ENCODE measurements at places on chromosomes 6 and 20.

GRCh38 chr6:116386581-116387299, 16.0 kb downstream of the DSE start:
- peak overlapping the region; percentile 46 for H3K27ac ChIP-seq
- DNase-seq = no peak
- H3K4me1 ChIP-seq = peaks cover 6% of the 10 kb centered on the region
- H3K27me3 ChIP-seq = no peaks in the 10 kb centered on the region
- H3K36me3 ChIP-seq = no peaks in the 10 kb centered on the region
- no peak overlapping the region for H3K4me3 ChIP-seq

DNA sequence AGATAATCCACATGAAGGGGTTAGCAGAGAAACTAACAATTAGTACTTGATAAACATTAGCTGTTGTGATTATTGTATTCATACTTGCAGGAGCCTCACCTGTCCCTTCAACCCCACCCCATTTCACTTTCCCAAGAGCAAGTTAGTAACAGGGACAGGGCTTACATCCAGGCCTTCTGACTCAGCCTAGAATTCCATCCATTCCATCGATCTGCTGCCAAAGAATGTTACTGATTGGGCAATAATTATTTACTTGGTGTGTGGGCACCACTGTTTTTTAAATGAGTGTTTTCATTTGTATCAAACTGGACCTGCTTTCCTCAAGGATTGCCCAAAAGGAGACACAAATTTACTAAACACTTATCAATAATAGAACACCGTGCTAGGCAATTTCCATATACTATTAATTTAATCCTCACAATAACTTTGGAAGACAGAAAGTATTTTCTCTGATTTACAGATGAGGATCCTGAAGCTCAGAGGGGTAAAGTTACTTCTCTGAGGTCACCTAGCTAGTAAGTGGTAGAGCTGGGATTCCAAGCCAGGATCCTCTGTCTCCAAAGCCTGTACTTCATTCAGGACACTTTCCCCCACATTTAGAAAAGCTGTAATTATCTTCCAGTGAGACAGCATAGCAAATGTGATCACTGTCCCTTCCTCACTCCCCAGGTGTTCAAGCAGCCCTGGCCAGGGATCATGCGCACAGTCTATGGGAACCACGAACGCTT, 32.8 kb downstream of the GSS start:
- DNase-seq = no peak
- no peaks in the 10 kb centered on the region for H3K27me3 ChIP-seq

DNA sequence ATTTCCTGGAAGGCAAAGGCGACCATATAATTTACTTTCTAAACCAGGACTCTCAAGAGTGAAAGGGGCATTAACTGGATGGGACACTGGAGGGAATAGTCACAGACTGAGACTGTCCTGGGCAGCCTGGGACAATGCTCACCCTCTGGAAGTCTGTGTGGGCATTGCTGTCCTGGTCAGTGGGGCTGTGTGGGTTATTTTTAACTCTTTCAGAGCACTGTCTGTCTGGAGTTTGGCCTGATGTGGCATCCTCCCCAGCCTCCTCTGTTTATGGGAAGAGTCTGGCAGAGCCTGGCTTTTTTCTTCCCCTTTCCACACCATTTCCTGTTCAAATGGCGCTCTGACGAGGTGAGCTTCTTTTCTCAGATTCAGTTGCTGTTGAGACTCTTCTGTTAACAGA, 11.7 kb downstream of the DAAM2 start:
- no peaks in the 10 kb centered on the region for H3K27me3 ChIP-seq
- H3K36me3 ChIP-seq = no peaks in the 10 kb centered on the region
- H3K4me3 ChIP-seq = no peak overlapping the region
- H3K27ac ChIP-seq = no peak overlapping the region

DNA sequence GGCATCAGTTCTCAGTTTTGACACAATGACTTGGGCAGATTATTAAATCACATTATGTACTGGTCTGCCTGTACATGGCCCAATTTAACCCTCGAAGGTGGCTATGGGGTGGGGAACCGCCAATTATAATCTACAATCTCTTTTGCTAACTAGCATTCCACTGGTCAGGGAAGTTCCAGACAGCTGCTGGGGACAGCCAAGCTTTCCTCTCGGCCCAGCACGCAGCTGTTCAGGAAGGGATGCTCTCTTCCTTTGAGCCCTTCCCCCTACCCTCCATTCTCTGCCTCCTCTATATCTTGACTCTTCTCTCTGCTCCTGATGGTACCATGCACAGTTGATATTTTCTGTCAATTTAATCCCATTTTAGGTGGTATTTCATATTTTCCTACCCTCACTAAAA, 233.5 kb upstream of the AGPAT4 start:
- DNase-seq = no peak
- H3K27me3 ChIP-seq = no peaks in the 10 kb centered on the region
- no peak overlapping the region for H3K27ac ChIP-seq
- H3K4me1 ChIP-seq = no peaks in the 10 kb centered on the region

DNA sequence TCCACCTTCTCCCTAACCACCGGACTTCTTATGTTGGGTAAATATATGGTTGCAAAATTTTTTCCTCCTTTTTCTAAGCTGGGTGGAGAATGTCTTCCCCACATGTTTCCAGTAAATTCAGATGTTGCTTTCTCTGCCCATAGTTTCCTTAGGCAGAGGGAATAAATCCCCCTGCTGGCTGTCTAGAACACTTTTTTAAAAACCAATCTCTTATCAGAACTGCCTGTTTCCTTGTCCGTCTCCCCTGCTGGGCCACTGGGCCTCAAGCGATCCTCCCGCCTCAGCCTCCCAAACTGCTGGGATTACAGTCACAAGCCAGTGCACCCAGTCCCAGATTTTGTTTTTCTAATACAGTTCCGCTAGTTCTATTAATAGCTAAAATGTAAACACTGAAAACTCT, 9.9 kb upstream of the WFDC2 start:
- no peak overlapping the region for H3K27ac ChIP-seq
- no peak overlapping the region for H3K4me3 ChIP-seq
- H3K4me1 ChIP-seq = no peaks in the 10 kb centered on the region
- DNase-seq = no peak
- no peaks in the 10 kb centered on the region for H3K36me3 ChIP-seq

GRCh38 chr6:20404641-20405032, 3.0 kb downstream of the E2F3 start:
- H3K27me3 ChIP-seq = no peaks in the 10 kb centered on the region
- peak overlapping the region; percentile 81 for H3K4me3 ChIP-seq
- H3K36me3 ChIP-seq = no peaks in the 10 kb centered on the region
- peak; percentile 40 for DNase-seq

GRCh38 chr6:3407840-3408239, 49.0 kb downstream of the SLC22A23 start:
- H3K4me1 ChIP-seq = no peaks in the 10 kb centered on the region
- no peaks in the 10 kb centered on the region for H3K27me3 ChIP-seq

GRCh38 chr20:12957968-12958367, 50.8 kb upstream of the SPTLC3 start:
- DNase-seq = no peak
- no peak overlapping the region for H3K27ac ChIP-seq
- no peaks in the 10 kb centered on the region for H3K36me3 ChIP-seq
- no peaks in the 10 kb centered on the region for H3K4me1 ChIP-seq

GRCh38 chr6:160161647-160161986, 40.0 kb downstream of the SLC22A1 start:
- H3K4me1 ChIP-seq = no peaks in the 10 kb centered on the region
- H3K27me3 ChIP-seq = no peaks in the 10 kb centered on the region
- H3K4me3 ChIP-seq = no peak overlapping the region
- no peak overlapping the region for H3K27ac ChIP-seq
- DNase-seq = no peak

DNA sequence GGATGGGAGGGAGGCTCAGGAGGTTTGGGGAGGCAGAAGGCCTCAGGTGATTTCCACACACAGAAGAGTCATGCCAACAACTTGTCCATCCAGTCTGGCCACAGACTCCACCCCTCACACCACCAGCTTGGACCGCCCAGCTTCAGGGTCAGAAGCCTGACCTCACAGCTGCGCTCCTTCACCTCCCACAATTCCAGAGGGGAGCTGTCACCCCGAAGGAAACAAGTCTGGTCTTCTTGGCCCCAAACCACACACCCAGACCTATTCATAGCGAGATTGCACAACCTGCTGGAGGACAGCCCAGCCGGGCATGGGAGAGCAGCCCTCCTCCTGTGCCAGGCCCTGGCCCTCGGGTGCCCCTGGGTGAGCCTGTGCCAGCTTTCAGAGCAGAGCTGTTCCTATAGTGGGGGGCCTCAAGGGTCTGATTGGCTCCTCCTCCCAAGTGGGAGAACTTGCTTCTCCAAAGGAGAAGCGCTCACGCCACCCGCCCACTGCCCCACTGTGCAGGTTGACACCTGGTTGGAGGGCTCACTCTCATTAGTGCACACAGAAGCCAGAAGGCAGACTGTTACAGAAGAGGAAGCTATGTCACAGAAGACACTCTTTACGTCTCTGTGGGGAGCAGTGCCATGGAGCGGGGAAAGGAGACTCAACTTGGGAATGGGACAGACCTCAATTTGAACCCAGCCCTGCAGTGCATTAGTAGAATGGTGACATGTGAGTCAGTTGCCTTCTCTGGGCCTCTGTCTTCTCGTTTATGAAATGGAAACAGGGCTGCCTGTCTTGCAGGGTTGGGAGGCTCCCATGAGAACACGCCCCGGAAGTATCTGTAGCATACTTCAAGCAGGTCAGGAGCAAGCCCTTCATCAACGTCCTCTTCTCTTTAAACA, 128.8 kb downstream of the FOXO3 start:
- H3K27me3 ChIP-seq = no peaks in the 10 kb centered on the region
- H3K27ac ChIP-seq = no peak overlapping the region
- DNase-seq = no peak
- no peak overlapping the region for H3K4me3 ChIP-seq
- H3K4me1 ChIP-seq = no peaks in the 10 kb centered on the region
- peaks cover 4% of the 10 kb centered on the region for H3K36me3 ChIP-seq

DNA sequence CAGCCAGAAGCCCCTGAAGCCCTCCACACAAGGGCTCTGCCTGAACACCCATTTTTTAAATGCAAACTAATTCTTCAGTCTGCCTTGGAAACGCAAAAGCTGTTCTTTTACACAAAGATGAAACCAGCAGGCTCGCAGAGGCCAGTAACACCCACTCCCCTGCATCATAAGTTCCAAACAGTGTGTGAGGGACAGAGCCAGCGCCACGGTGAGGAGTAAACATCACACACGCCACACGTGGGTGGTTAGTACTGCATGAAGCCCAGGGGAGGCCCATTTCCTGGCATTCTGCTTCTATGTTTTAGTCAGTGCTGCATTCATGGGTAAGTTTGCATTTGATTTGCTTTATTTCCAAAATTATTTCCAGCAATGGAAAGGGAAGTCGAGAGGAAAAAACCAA, 217.7 kb upstream of the RIN2 start:
- H3K27ac ChIP-seq = no peak overlapping the region
- H3K27me3 ChIP-seq = no peaks in the 10 kb centered on the region
- H3K4me3 ChIP-seq = no peak overlapping the region
- no peaks in the 10 kb centered on the region for H3K4me1 ChIP-seq

GRCh38 chr6:30741789-30742315, 635 bp downstream of the FLOT1 start:
- H3K27ac ChIP-seq = peak overlapping the region; percentile 58
- H3K27me3 ChIP-seq = no peaks in the 10 kb centered on the region
- DNase-seq = no peak
- peak overlapping the region; percentile 83 for H3K4me3 ChIP-seq
- H3K36me3 ChIP-seq = no peaks in the 10 kb centered on the region

DNA sequence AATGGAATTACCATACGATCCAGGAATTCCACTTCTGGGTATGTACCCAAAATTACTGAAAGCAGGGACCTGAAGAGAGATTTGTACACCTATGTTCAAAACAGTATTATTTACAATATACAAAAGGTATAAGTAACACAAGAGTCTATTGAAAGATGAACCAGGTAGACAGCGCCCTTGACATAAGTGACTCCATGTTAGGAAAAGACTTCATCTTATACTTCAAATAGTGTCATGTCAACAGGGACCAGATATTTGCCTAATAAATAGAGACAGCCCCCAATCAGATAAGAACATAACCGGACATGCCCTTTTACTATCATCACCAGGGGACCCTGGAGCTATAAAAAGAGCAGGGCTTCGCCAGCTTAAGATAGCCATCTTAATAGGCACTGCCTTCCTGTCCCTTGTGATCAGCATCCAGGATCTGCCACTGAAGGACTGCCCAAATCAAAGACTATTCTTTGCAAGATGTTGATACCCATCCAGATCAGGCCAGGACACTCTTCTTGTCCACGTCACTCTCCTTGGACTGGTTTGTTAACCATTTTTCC, 309.0 kb upstream of the SULF2 start:
- no peak overlapping the region for H3K27ac ChIP-seq
- H3K4me1 ChIP-seq = no peaks in the 10 kb centered on the region
- H3K4me3 ChIP-seq = no peak overlapping the region
- no peaks in the 10 kb centered on the region for H3K36me3 ChIP-seq
- H3K27me3 ChIP-seq = no peaks in the 10 kb centered on the region

DNA sequence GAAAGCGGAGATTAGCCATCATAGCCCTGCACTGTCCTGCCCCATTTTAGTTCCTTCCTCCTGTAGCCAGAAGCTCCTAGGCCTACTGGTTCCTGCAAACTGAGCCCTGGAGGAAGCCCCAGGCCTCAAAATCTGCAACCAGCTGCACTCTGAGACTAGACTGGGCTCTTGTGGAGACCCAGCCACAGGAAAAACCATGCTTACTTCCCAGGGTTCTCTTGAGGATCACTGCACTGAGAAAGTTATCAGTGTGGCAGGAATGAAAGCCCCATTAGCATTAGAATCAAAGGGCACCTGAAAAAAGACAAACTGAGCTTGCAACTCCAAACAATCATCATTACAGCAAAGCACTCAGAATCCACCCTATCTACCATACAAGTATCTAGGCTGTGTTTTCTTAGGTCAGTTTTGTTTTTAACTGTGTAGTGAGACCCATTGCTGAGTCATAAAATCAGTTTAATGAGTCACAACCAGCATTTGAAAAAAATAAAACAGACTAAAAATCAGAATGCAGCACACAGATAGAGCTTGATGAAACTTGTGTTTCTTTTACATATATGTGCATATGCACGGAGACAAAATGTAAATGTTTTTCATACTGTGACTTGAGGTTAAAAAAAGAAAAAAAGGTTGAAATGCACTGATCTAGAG, 91.0 kb downstream of the UNC5CL start:
- no peak for DNase-seq
- no peaks in the 10 kb centered on the region for H3K27me3 ChIP-seq
- H3K4me3 ChIP-seq = no peak overlapping the region
- H3K4me1 ChIP-seq = no peaks in the 10 kb centered on the region
- H3K27ac ChIP-seq = no peak overlapping the region

GRCh38 chr20:48165401-48165685, 380.1 kb upstream of the SULF2 start:
- H3K27me3 ChIP-seq = no peaks in the 10 kb centered on the region
- DNase-seq = no peak
- no peak overlapping the region for H3K4me3 ChIP-seq
- H3K36me3 ChIP-seq = no peaks in the 10 kb centered on the region

GRCh38 chr6:4287811-4288244, 152.5 kb upstream of the ECI2 start:
- no peak overlapping the region for H3K4me3 ChIP-seq
- H3K27me3 ChIP-seq = no peaks in the 10 kb centered on the region
- no peak overlapping the region for H3K27ac ChIP-seq
- no peaks in the 10 kb centered on the region for H3K36me3 ChIP-seq

GRCh38 chr6:35242906-35243305, 16.6 kb upstream of the ZNF76 start:
- H3K36me3 ChIP-seq = no peaks in the 10 kb centered on the region
- H3K4me3 ChIP-seq = no peak overlapping the region

GRCh38 chr6:166930354-166930891, 25.9 kb downstream of the RNASET2 start:
- DNase-seq = no peak
- H3K4me3 ChIP-seq = no peak overlapping the region
- no peaks in the 10 kb centered on the region for H3K27me3 ChIP-seq
